ENCODE measurements at places on chromosomes 3 and 15.

- no peak for DNase-seq
Measured at GRCh38 chr3:182292591-182292990, 500.7 kb upstream of the ATP11B start.

DNA sequence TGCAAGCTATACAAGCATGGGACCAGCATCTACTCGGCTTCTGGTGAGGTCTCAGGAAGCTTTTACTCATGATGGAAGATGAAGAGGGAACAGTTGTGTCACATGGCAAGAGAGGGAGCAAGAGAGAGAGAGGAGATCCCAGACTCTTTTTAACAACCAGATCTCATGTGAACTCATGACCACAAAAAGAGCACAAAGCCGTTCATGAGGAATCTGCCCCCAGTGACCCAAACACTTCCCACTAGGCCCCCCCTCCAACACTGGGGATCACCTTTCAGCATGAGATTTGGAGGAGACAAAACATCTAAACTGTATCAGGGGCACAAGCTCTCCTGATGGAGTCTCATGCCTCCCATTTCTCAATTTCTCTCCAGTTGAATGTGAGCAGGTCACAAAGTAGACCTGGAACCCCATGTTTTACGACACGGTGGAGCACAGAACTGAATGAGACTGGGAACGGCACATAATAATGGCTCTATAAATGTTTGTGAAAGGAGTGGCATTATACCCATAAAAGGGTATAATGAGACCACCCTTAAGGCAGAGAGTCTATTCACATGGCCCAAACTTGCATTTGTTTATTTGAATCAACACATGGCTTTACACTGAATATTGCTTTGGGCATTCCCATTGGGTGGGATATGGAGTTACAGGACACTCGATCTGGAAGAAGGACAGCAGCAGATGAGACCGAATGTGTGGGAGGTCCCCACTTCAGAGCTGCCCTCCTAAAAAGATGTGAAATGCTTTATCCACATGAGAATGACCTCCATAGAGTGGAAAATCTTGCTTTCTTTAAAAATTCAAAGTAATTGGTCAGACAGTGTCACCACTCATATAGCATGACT is 38.8 kb downstream of the IL16 start:
- no peak for DNase-seq

DNA sequence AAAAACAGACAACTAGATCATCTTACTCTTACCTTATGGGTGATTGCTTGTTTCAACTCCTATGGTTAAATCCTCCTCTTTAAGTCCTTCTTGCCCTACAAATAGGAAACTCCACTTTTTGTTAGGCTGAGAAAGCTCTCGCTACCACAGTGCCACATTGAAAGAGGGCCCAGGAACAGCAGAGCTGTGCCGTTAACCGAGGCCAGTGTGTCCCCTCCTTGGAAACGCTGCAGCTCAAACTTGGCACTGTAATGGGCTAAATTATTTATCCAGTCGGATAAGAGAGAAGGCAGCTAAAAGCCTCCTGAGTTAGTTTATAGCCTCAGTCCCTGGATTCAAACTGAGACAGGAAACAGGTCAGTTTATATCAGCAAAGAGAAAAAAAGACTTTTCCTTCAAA is 46.1 kb downstream of the KBTBD12 start:
- DNase-seq = no peak

- no peak for DNase-seq
Measured at GRCh38 chr15:23570486-23570885, 5.0 kb downstream of the MKRN3 start.

DNA sequence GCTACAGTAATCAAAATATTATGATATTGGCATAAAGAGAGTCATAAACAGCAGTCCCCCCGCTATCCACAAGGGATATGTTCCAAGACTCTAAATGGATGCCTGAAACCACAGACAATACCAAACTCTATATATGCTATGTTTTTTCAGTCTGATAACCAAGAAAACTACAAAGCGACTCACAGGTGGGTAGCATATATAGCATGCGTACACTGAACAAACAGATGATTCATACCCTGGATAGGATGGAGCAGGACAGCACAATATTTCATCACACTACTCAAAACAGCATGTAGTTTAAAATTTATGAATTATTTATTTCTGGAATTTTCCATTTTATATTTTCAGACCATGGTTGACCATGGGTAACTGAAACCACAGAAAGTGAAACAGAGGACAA is 87.0 kb upstream of the PPP2R3A start:
- DNase-seq = no peak

Measured in AML-193 (cell line).